Activated T-cell treated with anti-CD3 and anti-CD28 coated beads for 24 hours (primary cell): ENCODE measurements at places on chromosomes 5 and 9.

DNA sequence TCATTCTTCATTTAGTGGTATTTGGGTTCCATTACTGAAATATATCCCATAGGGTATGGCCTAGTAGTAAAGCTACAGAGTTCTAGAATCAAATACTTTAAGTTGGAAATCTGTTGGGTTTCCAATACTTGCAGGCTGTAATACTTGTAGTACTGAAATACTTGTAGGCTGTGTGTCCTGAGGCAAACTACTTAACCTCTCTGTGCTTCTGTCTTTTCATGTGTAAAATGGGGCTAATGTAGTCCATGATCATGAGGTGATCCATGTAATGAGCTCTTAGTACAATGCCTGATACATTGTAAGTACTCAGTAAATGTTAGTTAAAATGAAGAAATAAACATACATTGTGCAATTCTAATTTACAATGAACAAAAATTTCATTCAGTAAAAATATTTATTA is 368.9 kb downstream of the CSNK1G3 start:
- no peak for DNase-seq

- no peak for DNase-seq
Observed at GRCh38 chr5:88734983-88735382, 148.0 kb downstream of the MEF2C start.

GRCh38 chr5:98865690-98866089 is 63.1 kb downstream of the CHD1 start:
- no peak for DNase-seq

- no peak for DNase-seq
Observed at GRCh38 chr5:111261610-111262009, 37.4 kb downstream of the CAMK4 start.
